Activated B cell treated with CpG ODN at 0.5 μM for 24 hours (primary cell): ENCODE measurements at places on chromosomes 7 and 10.

- no peak for DNase-seq
- H3K27ac ChIP-seq: no peak overlapping the region
- no peak overlapping the region for H3K4me3 ChIP-seq
- no peaks in the 10 kb centered on the region for H3K36me3 ChIP-seq
- peaks cover 15% of the 10 kb centered on the region for H3K4me1 ChIP-seq
Observed at GRCh38 chr7:134083766-134084487, 43.2 kb upstream of the LRGUK start.

DNA sequence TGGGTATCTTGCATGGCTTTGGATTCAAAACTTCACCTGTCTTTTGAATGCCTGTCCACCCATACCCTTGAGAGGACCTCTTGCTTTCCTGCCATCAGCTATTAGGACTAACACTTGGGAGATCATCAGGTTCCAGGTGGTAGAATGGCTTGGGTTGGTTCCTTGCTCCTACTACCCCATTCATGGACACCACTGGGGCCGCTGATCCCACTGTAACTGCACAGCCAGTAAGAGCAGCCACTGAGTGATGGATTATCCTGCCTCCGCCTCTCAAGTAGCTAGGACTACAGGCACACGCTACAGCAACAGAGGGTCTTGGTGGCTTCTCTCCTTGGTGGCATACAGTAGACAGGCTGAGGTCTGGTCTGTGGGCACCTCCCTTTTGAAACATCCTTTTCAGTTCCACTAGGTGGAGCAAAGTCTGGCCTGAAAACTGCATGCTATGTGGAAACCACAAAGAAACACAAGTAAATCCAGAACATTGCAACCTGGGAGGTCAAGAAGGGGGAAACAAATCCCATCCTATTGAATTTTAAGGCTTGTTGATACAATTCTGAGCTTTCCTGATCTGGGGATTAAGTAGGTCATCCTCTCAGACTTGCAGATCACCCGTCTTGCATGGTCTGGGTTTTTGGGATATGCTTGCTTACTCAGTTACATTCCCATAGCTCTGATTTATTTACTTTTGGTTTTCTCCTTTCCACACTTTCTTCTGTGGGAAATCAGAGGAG, 9.4 kb downstream of the WBP1L start:
- no peak overlapping the region for H3K27ac ChIP-seq
- H3K4me3 ChIP-seq: no peak overlapping the region
- peaks cover 49% of the 10 kb centered on the region for H3K4me1 ChIP-seq
- no peak for DNase-seq

DNA sequence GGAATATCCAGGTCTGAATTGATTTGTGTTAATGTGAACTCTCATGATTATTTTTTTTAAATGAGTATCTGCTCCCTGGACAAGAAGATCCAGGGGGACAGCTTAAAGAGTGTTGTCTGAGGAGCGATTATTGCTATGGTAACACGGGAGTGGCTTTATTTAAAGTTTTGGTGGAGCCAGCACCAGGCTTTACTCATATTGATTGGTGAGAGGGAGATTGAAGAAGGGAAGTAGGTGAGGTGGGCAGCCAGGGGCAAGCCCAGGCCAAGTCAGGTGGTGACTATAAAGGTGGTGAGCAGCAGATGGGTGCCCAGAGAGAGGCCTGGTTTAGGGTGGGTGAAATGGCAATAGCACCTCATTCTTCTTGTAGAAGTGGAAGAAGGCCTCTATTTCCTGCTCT, 10.2 kb upstream of the AGR2 start:
- no peak overlapping the region for H3K4me3 ChIP-seq
- no peaks in the 10 kb centered on the region for H3K27me3 ChIP-seq
- no peak overlapping the region for H3K27ac ChIP-seq

GRCh38 chr10:98261436-98262277, 6.3 kb downstream of the LOXL4 start:
- H3K36me3 ChIP-seq: no peaks in the 10 kb centered on the region
- H3K27me3 ChIP-seq: peaks cover 7% of the 10 kb centered on the region
- H3K4me1 ChIP-seq: no peaks in the 10 kb centered on the region
- no peak overlapping the region for H3K27ac ChIP-seq

DNA sequence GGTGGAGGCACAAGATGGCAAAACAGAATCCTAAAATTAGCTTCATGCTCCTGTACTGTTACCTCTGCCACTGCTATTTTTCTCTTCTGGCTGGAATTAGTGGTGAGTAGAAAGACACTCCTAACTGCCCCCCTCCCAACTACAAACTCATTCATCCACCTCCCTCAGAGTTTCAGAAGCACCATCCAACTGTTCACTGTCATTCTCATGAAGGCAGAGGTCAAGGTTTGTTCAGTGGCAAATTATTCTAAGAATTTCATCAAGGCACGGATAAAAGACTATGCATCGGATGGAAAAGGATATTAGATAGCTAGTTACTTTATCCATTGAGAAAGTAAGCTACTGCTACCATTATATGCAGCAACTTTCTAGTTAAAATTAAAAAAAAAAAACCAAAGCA, 59.7 kb downstream of the LRGUK start:
- DNase-seq: no peak
- H3K27me3 ChIP-seq: no peaks in the 10 kb centered on the region
- H3K27ac ChIP-seq: no peak overlapping the region
- no peaks in the 10 kb centered on the region for H3K4me1 ChIP-seq
- no peak overlapping the region for H3K4me3 ChIP-seq
- no peaks in the 10 kb centered on the region for H3K36me3 ChIP-seq

GRCh38 chr7:21193895-21194294, 234.0 kb upstream of the SP4 start:
- no peaks in the 10 kb centered on the region for H3K4me1 ChIP-seq
- no peak overlapping the region for H3K4me3 ChIP-seq
- H3K36me3 ChIP-seq: no peaks in the 10 kb centered on the region
- H3K27me3 ChIP-seq: peaks cover 4% of the 10 kb centered on the region
- no peak overlapping the region for H3K27ac ChIP-seq
- no peak for DNase-seq

DNA sequence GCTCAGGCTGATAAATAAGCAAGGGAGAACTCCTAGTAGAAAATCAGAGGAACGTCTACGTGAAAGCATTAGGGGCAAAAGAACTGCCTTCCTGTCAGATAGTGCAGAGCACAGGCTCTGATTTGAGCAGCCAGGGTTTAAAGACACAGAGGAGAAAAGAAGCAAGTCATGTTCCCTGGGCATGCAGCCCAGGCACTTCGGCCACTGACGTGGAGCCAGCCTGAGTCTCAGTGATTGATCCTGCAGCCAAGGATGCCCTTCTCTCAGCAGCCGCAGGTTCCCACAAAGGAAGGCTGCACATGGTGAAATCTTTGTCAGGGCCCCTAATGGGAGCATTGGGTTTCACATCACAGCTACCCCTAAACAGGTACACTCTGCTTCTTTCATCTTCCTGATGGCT, 161.7 kb upstream of the HPS1 start:
- H3K27ac ChIP-seq: no peak overlapping the region
- no peaks in the 10 kb centered on the region for H3K36me3 ChIP-seq
- no peak for DNase-seq
- H3K4me1 ChIP-seq: no peaks in the 10 kb centered on the region

DNA sequence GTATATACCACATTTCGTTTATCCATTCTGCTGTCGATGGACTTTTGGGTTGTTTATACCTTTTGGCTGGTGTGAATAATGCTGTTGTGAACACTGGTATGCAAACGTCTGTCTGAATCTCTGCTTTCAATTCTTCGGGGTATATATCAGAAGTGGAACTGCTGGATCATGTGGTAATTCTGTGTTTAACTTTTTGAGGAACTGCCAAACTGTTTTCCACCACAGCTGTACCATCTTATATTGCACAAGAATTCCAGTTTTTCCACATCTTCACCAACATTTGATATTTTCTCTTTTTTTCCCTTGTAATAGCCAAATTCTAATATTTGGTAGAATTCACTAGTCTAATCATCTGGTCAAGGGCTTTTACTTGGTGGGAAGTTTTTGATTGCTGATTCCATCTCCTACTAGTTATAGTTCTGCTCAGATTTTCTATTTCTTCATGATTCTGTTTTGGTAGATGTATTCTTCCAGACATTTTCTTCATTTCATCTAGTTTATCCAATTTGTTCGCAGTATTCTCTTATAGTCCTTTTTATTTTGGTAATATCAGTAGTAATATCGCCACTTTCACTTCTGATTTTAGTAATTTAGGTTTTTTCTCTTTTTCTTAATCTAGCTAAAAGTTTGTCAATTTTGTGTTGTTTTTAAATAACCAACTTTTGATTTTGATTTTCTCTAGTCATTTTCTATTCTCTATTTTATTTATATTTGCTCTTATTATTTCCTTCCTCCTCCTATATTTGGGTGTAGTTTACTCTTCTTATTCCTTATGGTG, 271.2 kb downstream of the ZEB1 start:
- peaks cover 7% of the 10 kb centered on the region for H3K4me1 ChIP-seq
- no peak overlapping the region for H3K4me3 ChIP-seq
- no peak for DNase-seq

- no peak overlapping the region for H3K4me3 ChIP-seq
- no peak overlapping the region for H3K27ac ChIP-seq
- H3K4me1 ChIP-seq: no peaks in the 10 kb centered on the region
- no peaks in the 10 kb centered on the region for H3K27me3 ChIP-seq
- no peaks in the 10 kb centered on the region for H3K36me3 ChIP-seq
- no peak for DNase-seq
Observed at GRCh38 chr7:36661135-36661840, 63.0 kb downstream of the AOAH start.

GRCh38 chr7:37371755-37372154, 76.9 kb downstream of the ELMO1 start:
- no peak overlapping the region for H3K27ac ChIP-seq
- H3K27me3 ChIP-seq: no peaks in the 10 kb centered on the region
- DNase-seq: no peak

DNA sequence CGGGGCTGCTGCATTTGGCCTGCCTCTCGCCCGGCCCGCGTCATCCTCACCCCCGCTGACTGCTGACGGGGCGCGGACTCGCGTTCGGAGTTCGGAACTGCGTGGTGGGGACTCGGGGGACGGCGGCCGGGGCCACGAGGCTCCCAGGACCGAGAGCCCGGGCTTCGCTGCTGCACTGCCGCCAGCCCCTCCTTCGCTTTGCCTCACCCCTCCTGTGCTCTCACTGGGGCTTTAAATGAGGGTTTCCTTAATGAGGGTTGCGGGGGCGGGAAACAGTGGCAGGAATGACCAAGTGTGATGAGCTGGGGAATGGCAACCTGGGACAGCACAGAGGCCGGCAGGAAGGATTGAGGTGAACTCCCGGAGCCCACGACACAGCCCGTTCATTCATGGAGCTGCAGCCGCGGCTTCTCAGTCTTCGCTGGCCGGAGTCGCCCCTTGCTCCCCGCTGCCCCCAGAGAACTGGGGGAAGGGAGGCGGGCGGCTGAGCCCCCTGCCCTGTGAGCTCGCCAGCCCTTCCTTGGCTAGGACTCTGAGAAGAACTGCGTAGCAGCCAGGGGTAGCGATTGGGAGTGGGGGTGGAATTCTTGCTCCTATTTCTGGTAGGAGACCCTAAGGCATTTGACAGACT, 1.5 kb upstream of the LRRC4 start:
- H3K4me1 ChIP-seq: peaks cover 29% of the 10 kb centered on the region
- peaks cover 13% of the 10 kb centered on the region for H3K36me3 ChIP-seq
- no peak for DNase-seq
- H3K4me3 ChIP-seq: peak overlapping the region; percentile 52
- H3K27ac ChIP-seq: no peak overlapping the region
- H3K27me3 ChIP-seq: peaks cover 4% of the 10 kb centered on the region

DNA sequence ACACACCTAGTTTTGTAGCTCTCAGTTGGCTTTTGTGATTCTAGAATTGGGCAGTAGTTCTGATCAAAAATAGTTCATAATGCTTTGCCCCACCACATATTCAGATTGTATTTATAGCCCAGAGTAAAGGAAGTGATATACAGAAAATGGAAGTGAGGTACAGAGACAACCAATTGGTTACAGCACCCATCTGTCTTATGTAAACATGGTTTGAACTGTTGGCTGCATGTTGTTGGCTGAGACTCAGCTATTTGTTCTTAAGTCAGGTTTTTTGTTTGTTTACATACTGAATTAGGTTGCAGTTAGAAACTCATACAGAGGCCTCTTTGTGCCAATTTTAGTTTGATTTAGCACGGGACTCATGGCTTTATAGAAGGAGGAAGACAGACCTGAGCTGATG, 158.9 kb upstream of the GPR26 start:
- H3K4me3 ChIP-seq: no peak overlapping the region
- H3K36me3 ChIP-seq: no peaks in the 10 kb centered on the region
- peaks cover 11% of the 10 kb centered on the region for H3K4me1 ChIP-seq
- no peaks in the 10 kb centered on the region for H3K27me3 ChIP-seq
- no peak for DNase-seq

GRCh38 chr7:82358923-82359322, 84.7 kb downstream of the CACNA2D1 start:
- no peak for DNase-seq
- H3K27ac ChIP-seq: no peak overlapping the region
- H3K4me3 ChIP-seq: no peak overlapping the region
- H3K4me1 ChIP-seq: no peaks in the 10 kb centered on the region

DNA sequence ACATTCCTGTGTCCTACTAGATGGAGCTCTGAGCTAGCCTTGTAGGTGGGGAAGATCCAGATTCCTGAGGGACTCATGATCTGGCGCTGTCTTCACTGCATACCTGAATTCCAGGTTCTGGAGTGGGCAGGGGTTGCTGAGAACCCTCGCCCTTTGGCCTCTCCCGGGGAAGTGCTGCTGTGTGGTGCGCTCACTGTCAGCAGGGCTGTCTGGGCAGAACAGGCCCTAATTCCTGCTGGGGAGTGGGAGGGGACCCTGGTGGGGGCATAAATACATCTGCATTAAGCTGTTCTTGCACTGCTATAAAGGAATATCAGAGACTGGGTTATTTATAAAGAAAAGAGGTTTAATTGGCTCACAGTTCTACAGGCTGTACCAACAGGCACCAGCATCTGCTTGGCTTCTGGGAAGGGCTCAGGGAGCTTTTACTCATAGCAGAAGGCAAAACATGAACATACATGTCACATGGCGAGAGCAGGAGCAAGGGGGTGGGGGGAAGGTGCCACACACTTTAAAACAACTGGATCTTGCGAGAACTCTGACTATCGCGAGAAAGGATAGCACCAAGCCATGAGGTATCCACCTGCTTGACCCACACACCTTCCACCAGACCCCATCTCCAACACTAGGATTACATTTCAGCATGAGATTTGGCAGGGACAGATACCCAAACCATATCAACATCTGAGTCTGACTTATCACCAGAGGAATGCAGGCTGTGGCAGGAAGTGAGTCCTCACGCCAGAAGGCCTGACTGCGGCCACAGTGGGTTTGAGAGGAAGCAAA, 115.0 kb downstream of the ADCY1 start:
- DNase-seq: no peak
- no peaks in the 10 kb centered on the region for H3K27me3 ChIP-seq
- H3K4me3 ChIP-seq: no peak overlapping the region
- no peak overlapping the region for H3K27ac ChIP-seq

GRCh38 chr10:97738616-97739015, 1.7 kb downstream of the ZFYVE27 start:
- DNase-seq: no peak
- H3K4me3 ChIP-seq: peak overlapping the region; percentile 97
- no peaks in the 10 kb centered on the region for H3K27me3 ChIP-seq
- H3K36me3 ChIP-seq: peaks cover 38% of the 10 kb centered on the region
- peak overlapping the region; percentile 18 for H3K27ac ChIP-seq
